ENCODE measurements at places on chromosomes 13 and 19.

- peak; percentile 75 for DNase-seq
These were observed 97.0 kb downstream of the INSR start for GRCh38 chr19:7197119-7197759.

- DNase-seq = no peak
These were observed 35.0 kb upstream of the NANOS3 start for GRCh38 chr19:13841962-13842290.

GRCh38 chr19:46745521-46746280, at the start of gene FKRP:
TSS of gene FKRP (plus strand) at chr19:46746057. CDS start at chr19:46755451, 9,394 bp downstream.
- no peak for DNase-seq

- no peak for DNase-seq
These were observed 1.2 kb downstream of the DAPK3 start for GRCh38 chr19:3969435-3970312.

- DNase-seq = no peak
These were observed 202.3 kb upstream of the KLHL1 start for GRCh38 chr13:70310396-70311119.

DNA sequence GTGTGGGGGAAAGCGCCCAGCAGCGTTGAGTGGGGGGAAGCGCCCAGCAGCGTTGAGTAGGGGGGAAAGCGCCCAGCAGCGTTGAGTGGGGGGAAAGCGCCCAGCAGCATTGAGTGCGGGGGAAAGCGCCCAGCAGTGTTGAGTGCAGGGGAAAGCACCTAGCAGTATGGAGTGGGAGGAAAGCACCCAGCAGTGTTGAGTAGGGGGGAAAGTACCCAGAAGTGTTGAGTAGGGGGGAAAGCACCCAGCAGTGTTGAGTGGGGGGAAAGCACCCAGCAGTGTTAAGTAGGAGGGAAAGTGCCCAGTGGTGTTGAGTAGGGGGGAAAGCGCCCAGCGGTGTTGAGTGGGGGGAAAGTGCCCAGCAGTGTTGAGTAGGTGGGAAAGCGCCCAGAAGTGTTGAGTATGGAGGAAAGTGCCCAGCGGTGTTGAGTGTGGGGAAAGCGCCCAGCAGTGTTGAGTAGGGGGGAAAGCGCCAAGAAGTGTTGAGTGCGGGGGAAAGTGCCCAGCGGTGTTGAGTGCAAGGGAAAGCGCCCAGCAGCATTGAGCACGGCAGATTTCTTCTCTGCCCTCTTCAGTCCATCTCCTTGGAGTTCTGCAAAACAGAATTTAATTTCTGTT, 138.4 kb downstream of the ATP11A start:
- no peak for DNase-seq

- DNase-seq = no peak
These were observed 407 bp upstream of the ZNF550 start for GRCh38 chr19:57560049-57560491.

DNA sequence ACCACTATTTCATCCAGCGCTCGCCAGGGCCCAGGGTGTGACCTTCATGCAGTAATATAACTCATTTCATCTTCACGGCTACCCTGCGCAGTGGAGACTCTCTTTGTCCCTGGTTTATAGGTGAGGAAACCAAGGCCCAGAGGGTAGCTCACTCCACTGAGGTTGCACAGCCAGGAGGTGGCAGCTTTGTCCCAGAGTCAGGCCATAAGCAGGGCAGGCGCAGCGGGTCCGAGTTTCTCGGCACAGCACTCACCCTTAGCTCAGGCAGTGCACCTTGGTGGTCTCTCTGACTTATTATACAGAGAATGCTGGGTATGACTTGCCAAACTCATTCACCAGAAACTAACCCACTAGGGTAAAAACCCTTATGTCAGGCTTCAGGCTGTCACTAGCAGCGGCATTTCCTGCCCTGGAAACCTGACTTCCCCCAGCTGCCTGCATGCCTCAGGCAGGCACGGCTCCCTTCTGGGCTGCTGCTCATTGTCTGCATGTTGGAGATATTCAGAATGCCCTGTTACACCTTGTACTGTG, 24.5 kb downstream of the PPP5C start:
- no peak for DNase-seq

All from stimulated activated CD4-positive, alpha-beta T cell treated with anti-CD3 and anti-CD28 coated beads, TNF-alpha, amount 100 ng/mL, for 1 hour (primary cell).